Natural killer cell treated with Interleukin-12 subunit alpha and Interleukin-12 subunit beta and Interleukin-15 and Interleukin-18, amount 100 ng/mL, for 72 hours (primary cell): ENCODE measurements at places on chromosomes 16 and 17. TPM values are rescaled to one million over a fixed set of nuclear protein-coding genes. Genes with fewer than 3 reads are reported as not detected.

The AOC3 gene
- total RNA-seq: 1.8 TPM

The SLC5A10 gene
- total RNA-seq: not detected

DNA sequence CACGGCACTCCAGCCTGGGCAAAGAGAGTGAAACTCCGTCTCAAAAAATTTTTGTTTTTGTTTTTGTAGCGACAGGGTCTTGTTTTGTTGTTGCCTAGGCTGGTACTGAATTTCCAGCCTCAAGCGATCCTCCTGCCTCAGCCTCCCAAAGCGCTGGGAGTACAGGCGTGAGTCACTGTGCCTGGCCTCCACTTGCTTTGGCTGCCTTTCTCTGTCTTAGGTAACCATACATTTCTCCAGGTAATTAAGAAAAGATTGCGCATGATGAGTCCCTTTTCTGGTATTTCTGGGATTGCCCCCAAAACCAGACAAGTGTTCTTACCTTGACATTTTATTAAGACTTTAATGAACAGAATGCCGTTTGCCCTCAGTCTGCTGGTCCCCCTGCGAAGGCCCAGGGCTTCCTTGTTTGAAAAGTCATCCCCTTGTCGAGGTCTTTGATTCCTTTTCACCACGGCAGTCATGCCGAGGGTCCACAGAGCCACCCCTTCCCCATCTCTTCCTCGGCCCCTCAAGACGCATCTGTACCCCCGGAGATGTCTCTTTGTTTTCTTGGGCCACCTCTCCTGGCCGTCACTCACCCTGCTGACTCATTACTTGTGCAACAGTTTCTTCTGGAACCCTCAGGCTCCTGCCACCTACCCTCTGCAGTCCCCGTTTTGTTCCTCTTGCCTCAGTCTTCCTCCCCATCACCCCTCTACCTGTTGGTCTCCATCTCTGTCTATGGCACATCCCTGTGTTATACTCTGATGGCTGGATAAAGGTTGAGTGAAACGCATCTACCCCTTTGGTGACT is 151.0 kb downstream of the SEC14L1 start:
- DNase-seq: no peak

GRCh38 chr17:55926276-55926990 is 175.6 kb downstream of the PCTP start:
- no peak for DNase-seq

- DNase-seq: no peak
These were observed 1.8 kb upstream of the SYNRG start for GRCh38 chr17:37610971-37611370.

DNA sequence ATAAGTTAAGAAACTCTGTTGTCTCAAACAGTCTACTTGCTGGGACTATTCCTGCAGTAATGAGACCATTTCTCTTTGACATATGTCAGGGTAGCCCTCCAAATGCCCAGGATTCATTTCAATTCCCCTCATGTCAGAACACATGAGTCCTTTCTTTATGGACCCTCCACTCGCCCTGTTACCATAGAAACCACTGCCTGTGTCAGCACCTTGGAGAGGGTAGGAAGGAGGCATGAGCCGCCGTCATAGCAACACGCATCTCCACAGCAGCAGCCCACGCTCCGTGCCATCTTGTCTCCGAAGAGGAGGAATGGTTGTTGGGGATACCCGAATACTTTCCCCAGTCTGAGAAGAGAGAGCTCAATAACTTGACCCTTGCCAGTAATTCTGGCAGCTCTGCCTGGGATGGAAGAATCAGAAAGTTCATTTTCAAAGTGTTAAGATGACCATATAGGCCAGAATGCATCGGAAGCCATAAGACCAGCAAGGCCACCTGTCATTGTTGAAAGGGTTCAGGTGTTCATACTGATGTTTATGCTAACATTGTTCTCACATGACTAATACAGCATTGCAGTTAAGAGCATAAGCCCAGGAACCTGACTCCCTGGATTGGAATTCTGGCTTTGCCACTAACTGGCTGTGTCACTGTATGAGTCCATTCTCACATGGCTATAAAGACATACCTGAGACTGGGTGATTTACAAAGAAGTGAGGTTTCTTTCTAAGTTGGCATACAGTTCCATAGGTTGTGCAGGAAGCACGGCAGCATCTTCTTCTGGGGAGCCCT is 141.3 kb downstream of the ABCC12 start:
- DNase-seq: no peak

The KRT17 gene
- not detected for total RNA-seq
